Lower lobe of right lung (tissue), 2 donors: ENCODE measurements at places on chromosomes 2 and 18.

- DNase-seq = no peak
These were observed 20.6 kb downstream of the SLC16A14 start for GRCh38 chr2:230048010-230048671.

DNA sequence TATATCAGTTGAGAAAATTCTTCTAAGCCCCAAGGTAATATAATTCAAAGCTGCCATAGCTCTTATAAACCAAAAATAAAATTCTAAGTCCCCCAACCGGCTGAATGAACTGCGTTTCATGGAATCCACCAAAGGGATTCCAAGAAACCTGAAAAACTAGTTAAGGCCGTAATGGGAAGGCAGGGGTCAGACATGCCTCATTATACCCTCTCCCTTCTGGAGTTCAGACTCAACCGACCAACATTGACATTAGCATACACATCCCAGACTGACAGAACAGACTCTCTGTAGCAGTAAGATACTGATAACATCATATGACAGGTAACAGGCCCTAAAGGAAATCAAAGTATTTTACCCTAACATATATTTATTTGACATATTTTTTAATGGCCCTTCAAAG, 31.4 kb upstream of the PHLPP1 start:
- no peak for DNase-seq

- no peak for DNase-seq
These were observed 109.8 kb downstream of the STK39 start for GRCh38 chr2:168137510-168138180.

DNA sequence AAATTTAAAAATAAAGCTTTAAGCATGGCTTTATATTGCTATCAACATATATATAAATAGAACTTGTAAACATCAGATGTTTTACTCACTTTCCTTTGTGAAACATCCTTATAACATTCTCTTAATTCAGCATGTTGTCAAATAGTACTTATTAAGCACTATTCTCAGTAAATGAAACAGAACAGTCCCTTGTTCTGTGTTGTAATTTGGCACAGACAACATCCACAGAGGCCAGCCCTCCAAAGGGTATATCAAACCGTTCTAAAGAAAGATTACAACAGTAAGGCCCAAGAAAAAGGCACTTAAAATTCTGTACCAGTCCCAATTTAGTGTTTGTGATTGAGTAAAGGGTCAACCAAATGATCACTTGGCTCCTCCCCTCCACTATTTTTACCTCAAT, 46.0 kb downstream of the GAREM1 start:
- DNase-seq = no peak

- DNase-seq = no peak
These were observed 3.7 kb downstream of the SMAD7 start for GRCh38 chr18:48947092-48947491.

GRCh38 chr2:112636605-112637288, 9.0 kb upstream of the SLC20A1 start:
- DNase-seq = no peak

- no peak for DNase-seq
These were observed 208.8 kb downstream of the CDH2 start for GRCh38 chr18:27967913-27968824.

DNA sequence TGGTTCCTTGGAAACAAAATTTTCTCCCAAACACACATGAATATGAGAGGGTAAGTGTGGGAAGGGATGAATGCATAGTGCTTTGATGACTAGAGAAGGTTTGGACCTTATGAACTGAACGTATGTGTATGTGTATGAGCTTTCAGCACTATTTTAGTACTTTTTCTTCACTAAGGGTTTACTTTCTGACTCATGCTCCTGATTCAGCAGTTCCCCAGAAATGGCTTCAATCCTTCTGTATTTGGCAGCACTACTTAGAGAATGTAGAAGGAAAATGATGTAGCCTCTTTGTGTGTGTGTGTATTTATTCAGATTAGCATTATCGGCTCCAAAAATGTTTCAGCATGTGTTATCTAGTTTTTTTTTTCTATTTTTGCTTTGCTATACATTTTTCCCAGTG, 22.2 kb downstream of the KCNJ3 start:
- no peak for DNase-seq

GRCh38 chr2:30679426-30680088, 127.7 kb downstream of the CAPN13 start:
- DNase-seq = no peak

DNA sequence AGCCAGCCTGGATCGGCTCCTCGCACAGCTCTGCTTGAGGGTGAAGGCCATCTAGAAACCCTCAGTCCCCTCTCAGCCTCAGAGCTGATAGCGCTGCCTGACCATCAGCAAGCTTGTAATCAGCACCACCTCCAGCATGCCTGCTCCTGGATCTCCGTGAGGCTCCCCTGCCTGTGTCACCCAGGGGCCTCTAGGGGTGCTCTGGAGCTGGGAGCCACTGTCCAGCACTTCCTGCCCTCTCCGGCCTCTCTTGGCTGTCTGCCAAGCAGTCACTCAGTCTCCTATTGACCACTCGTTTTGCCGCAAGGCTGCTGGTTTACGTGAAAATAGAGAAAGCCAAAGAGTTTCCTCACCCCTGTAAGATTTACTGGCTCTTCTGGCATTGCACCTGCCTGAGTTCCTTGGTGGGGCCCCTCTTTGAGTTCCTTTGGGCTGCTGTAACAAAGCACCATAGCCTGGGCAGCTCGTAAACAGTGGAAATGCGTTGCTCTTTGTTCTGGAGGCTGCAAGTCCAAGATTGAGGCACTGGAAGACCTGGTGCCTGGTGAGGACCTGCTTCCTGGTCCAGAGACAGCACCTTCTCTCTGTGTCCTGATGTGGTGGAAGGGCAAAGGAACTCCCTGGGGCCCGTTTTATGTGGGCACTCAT, 17.9 kb downstream of the CAPN10 start:
- peak; percentile 89 for DNase-seq

- DNase-seq = no peak
These were observed 15.0 kb downstream of the CCDC74A start for GRCh38 chr2:131542438-131543384.

- DNase-seq = no peak
These were observed 29.6 kb upstream of the EPAS1 start for GRCh38 chr2:46267616-46268015.

DNA sequence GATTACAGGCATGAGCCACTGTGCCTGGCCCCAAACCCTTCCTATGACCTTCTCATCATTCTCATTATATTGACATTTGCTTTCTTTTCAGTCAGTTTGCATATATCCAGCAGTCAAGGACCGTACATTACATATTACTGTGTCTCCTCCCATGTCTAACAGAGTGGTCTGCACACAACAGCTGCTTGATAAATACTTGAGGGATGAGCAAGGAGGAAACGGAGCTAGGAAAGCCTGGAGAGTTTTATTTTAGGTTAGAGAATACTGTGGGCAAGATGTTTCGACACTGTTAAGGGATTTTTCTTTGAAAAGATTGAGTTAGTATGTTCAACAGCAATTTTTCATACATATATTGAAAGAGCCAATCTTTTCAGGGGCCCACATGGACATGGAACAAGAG, 76.2 kb upstream of the CHRNA1 start:
- DNase-seq = no peak

DNA sequence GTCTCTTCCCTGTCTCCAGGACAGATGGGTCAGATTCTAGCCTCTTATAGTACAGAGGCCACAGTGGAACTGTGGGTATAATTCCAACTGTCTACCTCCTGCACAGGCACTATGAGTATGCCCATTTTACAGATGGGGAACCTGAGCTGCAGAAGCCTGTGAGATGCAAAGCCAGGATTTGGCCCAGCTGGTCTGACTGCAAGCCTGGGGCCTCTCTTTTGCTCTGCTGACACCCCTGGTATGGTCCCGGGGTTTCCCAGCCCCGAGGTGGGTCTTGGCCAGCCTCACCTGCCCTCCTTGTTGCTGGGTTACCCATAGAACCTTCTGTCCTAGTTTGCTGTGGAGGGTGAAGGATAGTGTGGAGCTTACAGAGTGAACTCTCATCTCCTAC, 9.8 kb downstream of the HS6ST1 start:
- DNase-seq = peak; percentile 28

- no peak for DNase-seq
These were observed 1561.5 kb upstream of the ZEB2 start for GRCh38 chr2:146081459-146081858.

DNA sequence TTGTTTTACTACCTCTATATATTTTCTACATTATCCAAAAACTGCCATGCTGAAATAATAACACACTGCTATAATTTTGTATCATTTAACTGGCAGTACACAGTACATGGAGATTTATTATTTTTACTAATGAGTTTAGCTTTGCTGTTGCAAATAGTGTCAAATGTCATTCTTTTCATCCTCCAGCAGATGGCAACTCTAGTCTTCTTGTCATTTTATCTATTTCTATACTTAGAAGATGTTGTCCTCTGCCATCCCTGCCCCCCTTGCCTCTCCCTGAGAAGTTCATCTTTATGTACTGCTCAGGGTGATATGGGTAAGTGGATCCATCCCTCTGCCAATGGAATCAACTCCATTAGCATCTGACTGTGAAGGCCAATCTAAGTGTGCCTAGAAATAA, 21.7 kb upstream of the LRRTM1 start:
- DNase-seq = no peak

- no peak for DNase-seq
These were observed 69.1 kb downstream of the MCFD2 start for GRCh38 chr2:46846536-46846935.

- peak; percentile 51 for DNase-seq
These were observed 290.7 kb upstream of the SLC14A2 start for GRCh38 chr18:45324495-45325113.

DNA sequence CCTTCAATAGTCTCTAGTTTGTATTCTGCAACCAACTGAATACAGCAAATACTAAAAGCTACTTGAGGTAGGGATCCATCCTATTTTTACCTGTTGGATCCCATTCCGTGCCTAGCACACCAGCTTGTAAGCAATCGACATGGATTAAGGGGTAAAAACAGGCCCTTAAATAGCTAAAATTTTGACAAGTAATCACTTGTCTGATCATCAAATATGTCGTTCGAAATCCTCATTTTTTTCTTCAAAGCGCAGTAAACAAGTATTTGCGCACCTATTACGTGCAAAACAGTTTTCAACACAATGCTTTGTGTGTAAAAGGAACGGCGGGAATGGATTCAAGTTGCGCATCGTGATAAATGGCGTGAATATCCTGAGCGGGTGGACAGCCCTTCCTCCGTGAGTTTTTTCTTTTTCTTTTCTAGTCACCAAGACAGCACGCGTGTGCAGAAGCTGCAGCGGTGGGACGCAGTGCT, 1.4 kb upstream of the ACVR2A start:
- DNase-seq = no peak
